ENCODE measurements at places on chromosomes 6 and 20. TPM values are rescaled to one million over a fixed set of nuclear protein-coding genes. Genes with fewer than 3 reads are reported as not detected.

GRCh38 chr6:49766762-49767161 is 20.3 kb downstream of the PGK2 start:
- H3K4me1 ChIP-seq, result no peaks in the 10 kb centered on the region
- H3K36me3 ChIP-seq, result no peaks in the 10 kb centered on the region
- H3K27me3 ChIP-seq, result no peaks in the 10 kb centered on the region

- no peak for DNase-seq
- no peak overlapping the region for H3K27ac ChIP-seq
- no peaks in the 10 kb centered on the region for H3K36me3 ChIP-seq
- H3K4me3 ChIP-seq, result no peak overlapping the region
- H3K27me3 ChIP-seq, result no peaks in the 10 kb centered on the region
Measured at GRCh38 chr20:52524861-52525260, 333.3 kb upstream of the ZFP64 start.

DNA sequence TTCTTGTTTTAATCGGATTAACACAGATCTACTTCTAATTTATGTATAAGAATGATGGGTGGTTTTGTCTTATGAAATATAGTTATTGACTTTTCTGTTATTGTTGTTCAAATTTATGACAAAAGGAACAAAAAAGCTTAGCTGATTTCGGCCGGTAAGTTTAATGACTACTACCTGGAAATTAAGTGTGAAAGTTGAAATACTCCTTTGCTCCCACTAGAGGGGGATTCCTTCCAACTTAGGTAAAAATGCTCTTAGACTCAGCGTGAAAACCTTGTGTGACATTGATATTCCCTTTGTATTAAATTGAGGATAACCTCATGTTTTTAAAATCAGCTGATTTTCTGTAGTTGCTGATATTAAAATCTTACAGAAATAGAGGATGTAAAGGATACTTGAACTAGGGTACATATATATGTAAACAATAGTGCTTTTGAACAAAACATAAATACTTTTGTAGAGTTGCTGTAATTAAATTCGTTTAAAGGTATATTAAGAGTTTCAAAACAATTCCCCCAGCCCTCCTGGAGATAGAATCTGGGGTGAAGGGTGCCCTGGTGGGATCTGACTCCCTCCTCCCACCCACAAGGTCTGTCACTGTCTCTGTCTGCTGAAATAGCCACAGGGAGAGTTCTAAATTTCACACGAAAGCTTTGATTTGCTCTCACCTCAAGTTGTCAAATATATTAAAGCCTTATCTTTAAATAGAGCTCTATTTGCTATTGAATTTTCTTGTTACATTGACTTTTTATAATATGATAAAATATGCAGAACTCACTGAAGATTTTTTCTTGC is 257.5 kb downstream of the ARID1B start:
- no peaks in the 10 kb centered on the region for H3K36me3 ChIP-seq
- H3K4me1 ChIP-seq, result peaks cover 50% of the 10 kb centered on the region
- H3K27ac ChIP-seq, result no peak overlapping the region
- H3K4me3 ChIP-seq, result no peak overlapping the region
- H3K27me3 ChIP-seq, result no peaks in the 10 kb centered on the region
- no peak for DNase-seq

DNA sequence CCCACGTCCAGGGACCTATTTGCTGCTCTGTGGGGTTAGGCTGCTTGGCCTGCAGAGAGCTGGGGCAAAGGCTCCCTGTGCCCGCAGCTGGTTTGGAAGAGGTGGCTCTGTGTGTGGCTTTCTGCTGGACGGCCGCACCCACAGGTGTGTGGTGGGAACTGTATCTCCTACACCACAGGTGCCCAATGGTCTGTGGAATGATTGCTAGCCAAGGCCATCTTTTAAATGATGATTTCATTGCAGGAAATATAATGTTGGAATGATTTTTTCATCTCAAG is 178.4 kb downstream of the DLL1 start:
- no peak overlapping the region for H3K27ac ChIP-seq
- peaks cover 2% of the 10 kb centered on the region for H3K27me3 ChIP-seq
- no peak for DNase-seq
- H3K36me3 ChIP-seq, result no peaks in the 10 kb centered on the region
- no peak overlapping the region for H3K4me3 ChIP-seq
- no peaks in the 10 kb centered on the region for H3K4me1 ChIP-seq

DNA sequence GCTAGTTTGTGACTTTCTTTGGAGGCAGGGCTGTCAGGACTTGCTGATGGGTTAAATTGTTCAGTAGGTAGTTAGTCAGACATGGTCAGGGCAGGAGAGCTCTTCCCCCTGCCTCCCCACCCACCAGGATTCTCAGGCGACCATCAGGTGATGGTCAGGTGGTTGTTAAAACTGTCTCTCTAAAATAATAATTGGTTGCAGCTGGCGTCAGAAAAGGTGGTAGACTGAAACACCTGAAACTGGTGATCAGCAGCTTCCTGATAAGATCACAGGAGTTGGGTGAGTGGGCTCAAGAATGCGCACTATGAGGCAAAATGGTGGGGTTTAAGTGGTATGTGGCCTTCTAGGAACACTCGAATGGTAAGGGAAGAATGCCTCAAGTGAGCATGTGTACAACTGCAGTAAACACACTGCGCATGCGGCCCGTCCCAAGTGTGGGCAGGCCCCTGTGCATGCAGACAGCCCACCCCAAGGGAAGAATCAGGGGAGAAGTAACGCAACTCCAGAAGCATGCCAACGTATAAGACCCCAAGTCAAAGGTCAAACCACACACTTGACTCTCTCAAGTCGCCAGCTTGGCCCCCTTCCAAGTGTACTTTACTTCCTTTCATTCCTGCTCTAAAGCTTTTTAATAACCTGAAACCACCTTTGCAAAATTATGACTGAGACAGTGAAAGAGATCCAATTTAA is 7.9 kb upstream of the BLCAP start:
- DNase-seq, result no peak
- peaks cover 8% of the 10 kb centered on the region for H3K4me1 ChIP-seq
- no peak overlapping the region for H3K27ac ChIP-seq
- H3K4me3 ChIP-seq, result no peak overlapping the region

Gene UNC5CL
- total RNA-seq, result 1.1 TPM

Gene VSTM2L
- 14.1 TPM for total RNA-seq

DNA sequence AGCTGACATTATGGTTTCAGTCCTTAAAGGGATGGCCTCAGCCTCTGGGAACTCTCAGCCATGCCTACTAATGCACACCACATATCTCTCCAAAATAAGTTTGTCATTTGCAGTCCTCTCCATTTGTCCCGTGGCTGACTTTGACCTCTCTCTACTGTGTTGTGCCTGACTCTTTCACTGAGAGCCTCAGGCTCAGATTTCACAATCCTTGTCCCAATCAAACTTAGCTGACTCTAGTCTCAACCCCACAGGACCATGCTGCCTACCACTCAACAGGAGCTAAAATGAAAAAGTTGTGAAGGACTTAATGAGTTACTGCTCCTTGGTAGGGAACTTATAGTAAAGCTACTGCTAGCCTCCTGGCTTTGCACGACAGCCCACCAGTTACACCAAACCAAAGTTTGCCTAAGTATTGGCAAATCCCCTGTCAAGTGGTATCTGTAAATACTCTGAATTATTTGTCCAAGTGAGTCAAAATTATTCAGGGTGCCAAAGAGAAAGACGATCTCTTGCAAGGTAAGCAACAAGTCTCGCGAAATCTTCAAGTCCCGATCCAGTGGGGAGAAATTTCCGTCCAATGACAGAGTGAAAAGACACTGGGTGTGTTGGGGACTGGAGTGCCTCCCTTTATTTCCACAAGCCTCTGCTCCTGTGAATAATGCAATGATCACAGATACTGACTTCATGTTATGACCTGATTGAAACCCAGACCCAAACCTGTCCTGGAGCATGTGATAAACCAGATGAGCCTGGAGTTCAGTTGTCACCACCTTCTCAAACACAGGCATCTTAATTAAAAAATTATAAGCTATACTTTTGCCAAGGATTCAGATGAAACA is 124.4 kb upstream of the FOXQ1 start:
- H3K4me1 ChIP-seq, result no peaks in the 10 kb centered on the region
- no peaks in the 10 kb centered on the region for H3K27me3 ChIP-seq
- no peak overlapping the region for H3K4me3 ChIP-seq
- no peak overlapping the region for H3K27ac ChIP-seq

DNA sequence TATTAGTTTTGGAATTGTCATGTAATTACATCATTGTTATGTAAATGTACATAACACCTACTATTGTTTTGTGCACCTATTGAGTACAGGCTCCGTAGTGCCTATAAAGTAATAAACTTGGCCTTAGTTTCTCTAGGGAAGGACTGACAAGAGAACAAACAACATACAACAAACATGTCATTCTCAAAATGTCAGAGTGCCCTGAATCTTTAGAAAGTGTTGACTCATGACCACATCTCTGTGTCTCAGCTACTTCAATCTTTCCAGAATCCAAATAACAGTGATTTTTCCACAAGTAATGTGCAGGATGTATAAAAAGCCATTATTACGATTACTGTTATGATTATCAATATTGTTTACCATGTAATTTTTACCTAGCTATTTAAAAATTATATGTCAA is 17.2 kb downstream of the LAMP5 start:
- no peaks in the 10 kb centered on the region for H3K27me3 ChIP-seq
- H3K4me3 ChIP-seq, result no peak overlapping the region
- no peaks in the 10 kb centered on the region for H3K36me3 ChIP-seq
- no peaks in the 10 kb centered on the region for H3K4me1 ChIP-seq

GRCh38 chr20:6492271-6493055 is 275.0 kb upstream of the BMP2 start:
- DNase-seq, result no peak
- no peaks in the 10 kb centered on the region for H3K36me3 ChIP-seq
- H3K4me3 ChIP-seq, result no peak overlapping the region
- H3K27me3 ChIP-seq, result no peaks in the 10 kb centered on the region
- no peak overlapping the region for H3K27ac ChIP-seq
- H3K4me1 ChIP-seq, result peaks cover 7% of the 10 kb centered on the region

DNA sequence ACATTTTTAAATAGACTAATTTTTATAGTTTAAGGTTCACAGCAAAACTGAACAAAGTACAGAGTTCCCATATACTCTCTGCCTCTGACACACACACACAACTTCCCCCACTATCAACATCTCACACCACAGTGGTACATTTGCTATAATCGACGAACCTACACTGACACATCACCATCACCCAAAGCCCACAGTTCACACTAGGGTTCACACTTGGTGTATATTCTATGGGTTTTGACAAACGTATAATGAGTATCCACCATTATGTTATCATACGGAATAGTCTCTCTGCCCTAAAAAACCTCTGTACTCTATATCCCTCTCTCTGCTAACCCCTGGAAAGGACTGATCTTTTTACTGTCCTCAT is 15.6 kb downstream of the TMEM30A start:
- H3K4me1 ChIP-seq, result peaks cover 51% of the 10 kb centered on the region
- no peak overlapping the region for H3K4me3 ChIP-seq
- DNase-seq, result no peak

Gene CD93
- total RNA-seq, result 99.7 TPM

DNA sequence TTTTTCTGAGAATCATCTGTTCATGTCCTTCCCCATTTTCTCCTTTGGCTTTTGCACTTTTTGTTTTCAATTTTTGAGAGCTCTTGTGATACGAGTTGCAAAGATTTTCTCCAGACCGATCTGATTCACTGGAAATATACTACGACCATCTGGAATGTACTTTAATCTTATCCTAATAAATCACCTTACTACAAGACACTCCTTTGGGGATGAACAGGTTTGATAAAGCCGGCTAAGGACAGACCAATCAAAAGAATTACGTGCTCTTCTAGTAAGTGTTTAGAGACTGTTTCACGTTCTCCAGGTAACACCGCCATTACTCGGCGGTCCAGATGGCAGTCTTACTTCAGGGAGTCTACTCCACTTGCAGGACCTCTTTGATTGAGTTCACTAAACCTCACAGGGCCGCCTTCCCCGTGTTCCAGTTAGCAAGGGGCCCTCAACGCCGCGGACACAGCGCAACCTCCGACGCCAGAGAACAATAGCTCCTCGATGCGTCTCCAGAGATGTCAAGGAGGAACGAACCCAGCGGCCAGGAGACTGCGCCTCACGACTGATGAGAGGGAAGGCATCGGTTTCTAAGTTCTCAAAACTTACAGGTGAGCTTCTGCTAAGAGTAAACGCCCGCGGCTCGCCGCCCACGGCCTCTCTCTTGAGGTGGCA is 920 bp upstream of the WTAP start:
- peak overlapping the region; percentile 85 for H3K4me3 ChIP-seq
- H3K27me3 ChIP-seq, result no peaks in the 10 kb centered on the region
- H3K4me1 ChIP-seq, result peaks cover 41% of the 10 kb centered on the region
- H3K27ac ChIP-seq, result peak overlapping the region; percentile 98

GRCh38 chr6:127381384-127381783 is 38.0 kb upstream of the ECHDC1 start:
- H3K36me3 ChIP-seq, result no peaks in the 10 kb centered on the region
- no peaks in the 10 kb centered on the region for H3K27me3 ChIP-seq
- H3K4me1 ChIP-seq, result no peaks in the 10 kb centered on the region
- no peak overlapping the region for H3K27ac ChIP-seq
- no peak for DNase-seq

DNA sequence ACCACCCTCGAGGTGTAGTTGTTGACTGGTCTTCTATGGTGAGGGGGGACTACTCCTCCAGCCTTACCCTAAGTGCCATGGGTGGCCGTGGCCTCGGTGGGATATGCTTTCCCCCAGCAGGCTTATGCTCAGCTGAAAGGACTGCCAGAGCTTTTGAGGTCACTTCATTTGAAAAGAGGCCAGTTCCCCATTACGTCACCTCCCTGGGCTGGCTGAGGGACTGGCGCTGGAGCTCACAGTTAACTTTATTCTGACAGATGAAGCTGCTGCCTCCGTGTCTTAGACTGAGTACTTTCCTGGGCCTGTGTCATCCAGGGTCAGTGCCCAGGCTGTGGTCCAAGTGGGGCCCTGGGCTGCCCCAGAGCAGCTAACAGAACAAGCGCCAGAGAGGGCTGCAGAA is 42.8 kb upstream of the PCMTD2 start:
- H3K27me3 ChIP-seq, result no peaks in the 10 kb centered on the region
- H3K36me3 ChIP-seq, result no peaks in the 10 kb centered on the region
- no peak overlapping the region for H3K27ac ChIP-seq
- no peak overlapping the region for H3K4me3 ChIP-seq
- peaks cover 12% of the 10 kb centered on the region for H3K4me1 ChIP-seq

DNA sequence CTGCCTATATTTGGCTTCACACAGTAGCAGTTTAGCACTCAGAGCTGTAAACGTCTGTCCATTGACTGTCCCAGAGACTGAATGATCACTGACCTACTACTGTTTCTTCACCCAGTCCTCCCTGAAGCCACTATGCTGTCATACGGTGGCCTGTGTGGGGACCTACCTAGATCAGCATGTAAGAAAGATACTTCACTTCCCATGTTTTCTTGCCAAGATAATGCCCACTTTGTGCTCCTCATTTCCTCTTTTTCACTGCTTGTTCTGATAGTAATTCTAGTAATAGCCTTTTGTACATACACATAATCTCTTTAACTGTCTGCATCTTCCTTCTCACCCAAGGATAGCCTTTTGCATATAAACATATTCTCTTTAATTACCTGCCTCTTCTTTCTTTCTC is 109.9 kb upstream of the TIAM2 start:
- DNase-seq, result no peak
- no peak overlapping the region for H3K27ac ChIP-seq
- no peaks in the 10 kb centered on the region for H3K4me1 ChIP-seq

Gene FAM209B
- total RNA-seq, result 0.59 TPM

GRCh38 chr20:53828088-53828681 is 234.5 kb upstream of the ZNF217 start:
- peak overlapping the region; percentile 84 for H3K27ac ChIP-seq
- H3K4me1 ChIP-seq, result peaks cover 33% of the 10 kb centered on the region
- no peak for DNase-seq
- no peaks in the 10 kb centered on the region for H3K27me3 ChIP-seq
- H3K36me3 ChIP-seq, result no peaks in the 10 kb centered on the region

GRCh38 chr6:12956991-12957320 is 240.4 kb downstream of the PHACTR1 start:
- no peak for DNase-seq
- H3K27me3 ChIP-seq, result no peaks in the 10 kb centered on the region
- no peaks in the 10 kb centered on the region for H3K36me3 ChIP-seq
- H3K4me1 ChIP-seq, result peaks cover 37% of the 10 kb centered on the region
